ENCODE measurements at places on chromosomes 11 and 22.

GRCh38 chr22:42996646-42997365 lies 18.1 kb downstream of the PACSIN2 start:
- no peak for DNase-seq

GRCh38 chr11:46505741-46506482 lies 87.9 kb downstream of the AMBRA1 start:
- DNase-seq, result no peak

DNA sequence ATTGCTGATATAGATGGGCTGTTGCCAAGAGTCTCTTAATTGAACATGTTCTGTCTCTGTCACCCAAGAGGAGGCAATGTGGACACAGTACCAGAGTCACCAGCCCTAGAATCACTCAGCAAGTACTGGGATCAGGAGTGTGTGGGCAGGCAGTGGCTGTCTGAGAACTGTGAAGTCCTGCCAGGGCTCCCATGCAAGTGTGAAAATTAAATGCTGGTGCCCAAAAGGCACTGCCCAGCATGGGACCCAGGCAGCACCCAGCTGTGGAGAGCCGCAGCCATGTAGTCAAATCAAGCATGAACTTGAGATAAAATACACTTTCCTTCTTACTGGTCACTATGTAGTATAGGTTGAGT lies 19.9 kb downstream of the HIRA start:
- DNase-seq, result no peak

GRCh38 chr11:122877732-122878131 lies 4.8 kb upstream of the JHY start:
- no peak for DNase-seq

DNA sequence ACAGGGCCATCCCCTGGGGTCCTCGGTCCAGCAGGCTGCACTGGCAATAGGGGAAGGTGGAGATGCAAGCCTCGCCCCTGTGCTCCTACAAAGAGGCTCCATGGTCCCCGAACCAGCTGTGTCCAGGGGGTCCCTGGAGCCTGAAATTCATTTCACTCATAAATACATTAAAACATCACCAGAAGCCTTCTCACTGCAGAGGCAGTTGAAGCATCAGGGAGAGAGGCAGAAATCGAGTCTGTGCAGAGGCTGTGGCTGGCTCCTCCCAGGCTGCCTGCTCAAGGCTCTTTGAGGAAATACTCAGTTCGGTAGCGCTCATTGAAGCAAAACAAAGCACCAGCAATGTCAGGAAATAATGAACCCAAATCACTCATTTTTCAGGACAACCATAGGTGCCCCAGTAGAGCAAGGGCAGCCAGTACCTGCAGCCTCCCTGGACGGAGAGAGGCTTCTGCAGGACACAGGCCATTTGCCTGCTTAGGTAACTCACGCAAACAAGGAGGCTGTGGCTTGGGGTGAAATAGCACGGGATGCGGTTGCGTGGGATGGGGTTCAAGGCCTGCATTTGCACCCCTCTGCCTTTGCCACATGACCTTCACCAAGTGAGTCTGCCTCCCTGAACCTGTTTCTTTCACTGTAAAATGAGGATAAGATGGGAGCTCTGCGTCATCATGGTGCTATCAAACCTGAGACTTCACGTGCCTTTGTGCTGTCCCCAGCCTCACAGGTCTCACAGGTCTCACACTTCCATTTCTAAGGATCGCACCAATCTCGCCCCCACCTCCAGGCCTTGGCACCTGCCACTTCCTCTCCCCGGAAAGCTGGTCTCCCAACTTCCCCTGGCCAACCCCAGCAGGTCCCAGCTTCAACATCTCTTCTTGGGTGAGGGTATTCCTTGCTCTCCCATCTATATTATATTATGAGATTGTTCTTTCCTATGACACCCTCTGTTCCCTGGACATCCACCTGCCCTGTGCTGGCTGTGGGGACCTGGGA lies 84.3 kb upstream of the SHISAL1 start:
- no peak for DNase-seq

DNA sequence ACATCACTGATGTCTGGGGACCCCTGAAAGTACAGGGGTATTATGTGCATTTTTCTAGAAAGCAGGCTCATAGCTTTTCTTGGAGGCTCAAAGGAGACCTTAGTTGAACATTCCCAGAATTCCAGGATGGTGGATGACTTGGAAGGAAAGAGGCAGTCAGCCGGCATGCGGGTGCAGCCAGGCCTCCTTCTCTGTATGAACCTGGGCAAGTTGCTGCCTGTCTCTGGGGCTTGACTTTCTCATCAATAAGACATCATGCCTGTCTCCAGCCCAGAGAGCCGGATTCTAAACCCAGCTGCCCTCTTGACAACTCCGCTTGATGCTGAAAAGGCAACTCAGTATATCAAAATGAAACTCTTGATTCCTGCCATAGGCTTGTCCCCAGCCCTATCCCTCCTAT lies 12.6 kb downstream of the MS4A15 start:
- DNase-seq, result no peak

GRCh38 chr22:39498802-39499201 lies 3.3 kb upstream of the MIEF1 start:
- DNase-seq, result no peak

DNA sequence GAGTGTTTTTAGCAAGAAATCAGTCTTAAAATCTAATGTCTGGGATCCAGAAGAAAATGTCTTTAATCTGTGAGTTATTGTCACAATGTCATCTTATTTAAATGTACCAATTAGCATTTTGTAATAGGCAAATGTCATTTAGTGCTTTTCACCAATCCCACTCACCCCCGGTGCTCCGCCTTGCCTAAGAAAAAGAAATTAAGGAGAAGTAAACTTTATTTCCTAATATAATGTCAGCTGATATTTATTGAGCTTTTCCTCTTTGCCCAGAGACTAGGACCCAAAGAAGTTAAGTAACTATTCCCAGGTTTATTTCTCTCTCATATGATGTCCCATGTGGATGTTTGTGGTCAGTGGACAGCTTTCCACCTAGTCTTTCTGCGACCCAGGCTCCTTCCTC lies 16.2 kb downstream of the SC5D start:
- DNase-seq, result no peak

GRCh38 chr22:44898236-44898635 lies 111.6 kb downstream of the PHF21B start:
- no peak for DNase-seq

Data from activated T-cell treated with anti-CD3 and anti-CD28 coated beads, Interleukin-2, amount 50 U/mL, for 4 hours (primary cell).